ENCODE measurements at places on chromosomes 11 and 22. TPM values are rescaled to one million over a fixed set of nuclear protein-coding genes. Genes with fewer than 3 reads are reported as not detected.

The OR8G5 gene
- not detected for polyA plus RNA-seq

The MUC2 gene
- polyA plus RNA-seq: not detected

The SAA4 gene
- polyA plus RNA-seq: not detected

The C11orf68 gene
- 13.3 TPM for polyA plus RNA-seq

The LAYN gene
- polyA plus RNA-seq: not detected

The OR4A16 gene
- polyA plus RNA-seq: not detected

The MOV10L1 gene
- polyA plus RNA-seq: not detected

The LDLRAD3 gene
- 3.5 TPM for polyA plus RNA-seq

The APOL4 gene
- polyA plus RNA-seq: not detected

The SCN2B gene
- polyA plus RNA-seq: 1.1 TPM

The CTR9 gene
- 24.1 TPM for polyA plus RNA-seq

The SYNGR1 gene
- 68.4 TPM for polyA plus RNA-seq

The CAT gene
- 46.4 TPM for polyA plus RNA-seq

The ZNF280B gene
- polyA plus RNA-seq: 2.3 TPM

The PEX16 gene
- 61.1 TPM for polyA plus RNA-seq

The MS4A7 gene
- polyA plus RNA-seq: 0.10 TPM

The TNNT3 gene
- polyA plus RNA-seq: not detected

The ARL14EP gene
- 49.5 TPM for polyA plus RNA-seq

The CD248 gene
- polyA plus RNA-seq: not detected

The MS4A6E gene
- not detected for polyA plus RNA-seq

The DLG2 gene
- 179 TPM for polyA plus RNA-seq

The POLR2L gene
- 62.3 TPM for polyA plus RNA-seq

The SVIP gene
- polyA plus RNA-seq: 22.0 TPM

The THY1 gene
- polyA plus RNA-seq: 98.3 TPM

The PSMD13 gene
- polyA plus RNA-seq: 174 TPM

The KDM4F gene
- polyA plus RNA-seq: not detected

The MS4A4E gene
- polyA plus RNA-seq: not detected

The KCNA4 gene
- 2.5 TPM for polyA plus RNA-seq

The HARBI1 gene
- 9.5 TPM for polyA plus RNA-seq

The OR2D2 gene
- not detected for polyA plus RNA-seq

The ATG16L2 gene
- 10.6 TPM for polyA plus RNA-seq

The OR56A1 gene
- polyA plus RNA-seq: not detected

The MRGPRX3 gene
- not detected for polyA plus RNA-seq

The KIF18A gene
- 0.48 TPM for polyA plus RNA-seq

The XRRA1 gene
- polyA plus RNA-seq: 2.7 TPM

The BET1L gene
- 7.6 TPM for polyA plus RNA-seq

The PARVA gene
- 1.0 TPM for polyA plus RNA-seq

The SYT13 gene
- 65.4 TPM for polyA plus RNA-seq

The C11orf52 gene
- not detected for polyA plus RNA-seq

The GPR83 gene
- polyA plus RNA-seq: 0.74 TPM

The NTM gene
- polyA plus RNA-seq: 39.4 TPM

The C11orf86 gene
- not detected for polyA plus RNA-seq

The RIN1 gene
- 4.2 TPM for polyA plus RNA-seq

The OR2AG2 gene
- polyA plus RNA-seq: not detected

The DEAF1 gene
- 87.6 TPM for polyA plus RNA-seq

The ASRGL1 gene
- 141 TPM for polyA plus RNA-seq

The NNMT gene
- not detected for polyA plus RNA-seq

The ARHGEF17 gene
- 7.9 TPM for polyA plus RNA-seq

The APOA4 gene
- polyA plus RNA-seq: not detected

The SOX10 gene
- polyA plus RNA-seq: not detected

The TIGD3 gene
- polyA plus RNA-seq: 23.1 TPM

The RIC3 gene
- 103 TPM for polyA plus RNA-seq

The PNPLA3 gene
- 4.5 TPM for polyA plus RNA-seq

The RASSF7 gene
- polyA plus RNA-seq: 51.5 TPM

The SCGB1D2 gene
- not detected for polyA plus RNA-seq

The GRM5 gene
- polyA plus RNA-seq: 11.8 TPM

The KCNK4 gene
- polyA plus RNA-seq: 1.0 TPM

Data from neural cell (in vitro differentiated cells).